ENCODE measurements at places on chromosomes 6 and 20.
A peak's percentile ranks its signal among the peaks of the same experiment; 100 is the strongest.

DNA sequence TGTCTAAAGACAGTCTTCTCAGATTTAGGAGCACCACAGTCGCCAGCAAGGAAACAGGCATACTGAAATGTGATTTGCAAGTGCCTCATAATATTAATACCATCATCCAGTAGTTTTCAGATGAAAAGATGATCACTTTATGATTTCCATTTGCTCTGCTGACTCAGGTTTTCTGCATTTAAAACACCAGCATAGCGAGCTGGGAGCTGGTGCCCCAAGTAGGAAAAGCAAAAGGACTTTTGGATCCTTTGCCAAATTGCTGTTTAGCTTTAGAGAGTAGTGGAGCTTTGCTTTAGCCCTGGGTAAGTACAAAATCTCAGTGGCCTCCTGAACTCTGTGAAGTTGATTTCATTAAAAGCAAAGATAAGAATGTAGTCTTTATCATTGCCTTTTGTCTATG, 78.5 kb downstream of the JAG1 start:
- DNase-seq = no peak

DNA sequence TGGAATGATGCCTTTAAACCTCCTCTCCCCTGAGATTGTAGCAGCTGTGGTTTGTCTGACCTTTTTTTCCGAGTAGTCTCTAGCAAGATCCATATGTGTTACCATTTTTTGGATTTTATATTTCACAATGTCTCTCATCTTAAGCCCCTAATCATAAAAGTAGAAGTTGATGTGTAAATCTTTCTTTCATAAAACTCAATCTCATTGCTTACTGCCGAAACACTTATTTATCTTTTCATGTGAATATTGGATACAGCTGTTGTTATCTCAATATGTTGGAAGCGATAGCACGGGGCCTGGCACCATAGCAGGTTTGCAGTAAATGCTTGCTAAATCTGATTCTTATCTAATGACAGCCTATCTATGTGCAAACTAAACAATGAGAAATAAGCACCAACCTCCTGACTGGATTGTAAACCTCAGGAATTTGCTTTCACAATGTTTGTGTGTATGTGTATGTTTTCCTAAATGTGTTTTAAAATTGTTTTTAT, 14.2 kb downstream of the SMPDL3A start:
- DNase-seq = no peak

- DNase-seq = no peak
Measured at GRCh38 chr20:50219600-50219999, 29.0 kb downstream of the CEBPB start.

DNA sequence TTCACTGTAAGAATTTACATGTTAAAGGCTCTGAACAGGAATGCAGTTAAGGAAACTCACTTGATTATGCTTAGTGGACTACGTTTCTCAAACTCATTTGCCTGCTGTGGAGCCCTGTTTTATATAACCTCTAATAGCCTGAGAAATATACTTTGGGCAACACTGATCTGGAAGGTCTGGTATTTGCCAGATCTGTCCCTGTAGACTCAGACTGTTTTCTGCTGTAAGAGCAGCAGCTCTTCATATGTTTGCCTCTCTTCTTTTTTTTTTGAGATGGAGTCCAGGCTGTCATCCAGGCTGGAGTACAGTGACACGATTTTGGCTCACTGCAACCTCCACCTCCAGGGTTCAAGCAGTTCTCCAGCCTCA, 10.1 kb downstream of the TTPAL start:
- no peak for DNase-seq

DNA sequence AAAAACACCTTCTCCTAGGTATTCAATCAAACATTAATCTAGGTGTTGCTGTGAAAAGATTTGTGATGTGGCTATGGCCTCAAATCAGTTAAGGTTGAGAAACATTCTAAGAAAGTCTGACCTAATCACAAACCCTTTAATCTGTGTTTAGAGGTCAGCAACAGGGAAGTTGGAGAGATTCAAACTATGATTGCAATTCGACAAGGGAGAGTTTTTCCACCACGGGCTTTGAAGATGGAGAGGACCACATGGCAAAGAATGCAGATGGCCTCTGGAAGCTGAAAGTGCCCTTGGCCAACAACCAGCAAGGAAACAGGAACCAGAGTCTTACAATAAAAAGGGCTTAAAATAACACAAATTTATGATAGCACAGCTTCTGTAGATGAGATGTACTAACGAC, 29.6 kb upstream of the LGSN start:
- DNase-seq = no peak

GRCh38 chr20:1508574-1508973, 17.4 kb upstream of the SIRPB2 start:
- DNase-seq = no peak

- peak; percentile 45 for DNase-seq
Measured at GRCh38 chr6:2790588-2791449, 25.6 kb downstream of the WRNIP1 start.

DNA sequence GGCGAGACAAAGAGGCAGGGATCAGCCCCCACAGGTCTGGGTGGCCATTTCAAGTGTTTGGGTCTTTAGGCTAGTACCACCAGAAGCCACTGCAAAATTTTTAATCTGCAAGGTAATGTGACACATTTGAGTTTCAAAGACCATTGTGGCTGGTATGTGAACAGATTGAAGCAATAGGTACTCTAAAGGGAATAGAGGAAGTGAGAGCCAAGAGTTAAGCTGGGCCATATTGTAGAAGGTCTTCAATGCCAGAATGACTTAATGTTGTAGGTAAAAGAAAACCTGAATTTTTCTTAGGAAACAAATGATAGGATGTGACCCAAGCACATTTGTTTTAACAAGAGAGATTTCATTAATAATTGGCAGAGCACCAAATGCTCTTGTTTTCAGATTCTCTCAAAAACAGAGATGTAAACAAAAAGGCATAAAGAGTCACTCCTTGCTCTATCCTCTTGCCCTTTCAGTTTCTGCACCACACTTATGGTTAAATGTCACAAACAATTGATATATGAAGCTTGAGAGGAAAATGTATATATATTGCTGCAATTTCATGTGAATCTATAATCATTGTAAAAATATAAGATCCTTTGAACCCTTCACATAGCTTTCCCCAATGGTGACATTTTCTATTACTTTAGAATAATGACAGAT, 307.1 kb upstream of the PLN start:
- no peak for DNase-seq

GRCh38 chr6:34316431-34317171, 67.8 kb upstream of the SMIM29 start:
- no peak for DNase-seq

- peak; percentile 92 for DNase-seq
Measured at GRCh38 chr6:35731736-35732532, 4.9 kb upstream of the ARMC12 start.

GRCh38 chr6:84526631-84527030, 237.8 kb downstream of the TBX18 start:
- no peak for DNase-seq

DNA sequence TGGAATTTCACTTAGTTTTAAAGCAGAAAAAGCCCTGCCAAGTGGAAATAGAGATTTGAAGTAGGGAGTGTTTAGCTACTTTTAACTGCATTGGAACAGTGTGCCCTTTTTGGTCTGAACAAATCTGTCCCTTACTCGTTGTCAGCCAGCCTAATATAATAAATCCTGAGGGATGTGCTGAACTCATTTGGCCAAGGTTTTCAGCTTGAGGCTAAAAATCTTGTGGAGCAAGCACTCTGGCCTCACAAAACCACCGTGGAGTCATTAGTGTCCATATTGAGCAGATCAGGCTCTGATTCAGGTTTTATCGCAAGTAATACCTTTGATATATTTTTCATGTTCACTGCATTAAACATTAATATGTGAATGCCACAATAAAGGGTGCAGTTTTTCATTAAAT, 383.5 kb downstream of the FRK start:
- no peak for DNase-seq

- no peak for DNase-seq
Measured at GRCh38 chr6:116545651-116546050, at the start of gene TRAPPC3L. TRAPPC3L (minus strand) TSS chr6:116545684; CDS start chr6:116545514, 170 bp downstream.

DNA sequence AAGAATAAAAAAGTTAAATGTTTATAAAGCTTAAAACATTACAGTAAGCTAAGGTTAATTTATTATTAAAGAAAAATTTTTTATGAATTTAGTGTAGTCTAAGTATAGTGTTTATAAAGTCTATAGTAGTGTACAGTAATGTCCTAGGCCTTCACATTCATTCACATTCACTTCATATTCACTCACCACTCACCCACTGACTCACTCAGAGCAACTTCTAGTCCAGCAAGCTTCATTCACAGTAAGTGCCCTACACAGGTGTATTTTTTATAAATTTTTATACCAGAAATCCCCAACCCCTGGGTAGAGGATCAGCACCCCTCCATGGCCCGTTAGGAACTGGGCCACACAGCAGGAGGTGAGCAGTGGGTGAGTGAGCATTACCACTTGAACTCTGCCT, 24.3 kb upstream of the ADGRF1 start:
- DNase-seq = no peak

- no peak for DNase-seq
Measured at GRCh38 chr6:161073930-161074329, 82.4 kb downstream of the MAP3K4 start.

DNA sequence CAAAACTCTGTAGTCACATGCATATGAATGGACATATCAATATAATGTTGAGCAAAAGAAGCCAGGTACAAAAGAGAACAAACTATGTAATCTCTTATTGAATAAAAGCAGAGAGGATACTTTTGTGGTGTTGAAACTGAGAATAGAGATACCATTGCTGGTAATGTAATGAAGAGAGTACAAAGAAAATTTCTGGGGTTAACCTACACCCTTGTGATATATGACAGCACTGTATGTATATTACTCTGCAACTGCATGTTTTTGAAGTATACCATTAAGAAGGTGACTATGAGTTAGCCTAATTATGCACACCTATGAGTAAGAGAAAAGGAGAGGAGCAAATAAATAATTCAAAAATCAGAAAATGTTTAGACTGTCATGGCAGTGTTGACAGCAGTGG, 268.8 kb upstream of the DEFB112 start:
- DNase-seq = no peak

GRCh38 chr20:31924561-31924960, 27.3 kb downstream of the PDRG1 start:
- no peak for DNase-seq

GRCh38 chr6:40819182-40819834, 219.7 kb downstream of the UNC5CL start:
- no peak for DNase-seq

DNA sequence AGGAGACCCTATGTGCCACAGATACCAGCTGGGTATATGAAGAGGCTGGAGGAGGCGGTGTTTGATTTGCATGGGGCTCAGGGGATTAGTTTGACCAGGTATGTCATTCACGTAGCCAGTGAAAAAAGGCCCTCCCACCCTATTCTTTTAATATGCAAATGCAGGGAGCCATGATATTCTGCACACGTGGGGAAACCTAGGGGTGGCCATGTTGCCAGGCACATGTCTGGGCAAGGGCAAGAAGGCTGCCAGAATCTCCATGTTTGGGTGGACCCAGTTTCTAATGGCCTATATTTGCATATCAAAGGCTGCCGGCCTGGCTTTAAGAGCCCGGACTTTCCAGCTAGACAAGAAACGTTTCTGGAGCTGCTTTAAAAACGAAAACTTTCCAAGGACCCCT, 60.4 kb downstream of the SOX4 start:
- no peak for DNase-seq

DNA sequence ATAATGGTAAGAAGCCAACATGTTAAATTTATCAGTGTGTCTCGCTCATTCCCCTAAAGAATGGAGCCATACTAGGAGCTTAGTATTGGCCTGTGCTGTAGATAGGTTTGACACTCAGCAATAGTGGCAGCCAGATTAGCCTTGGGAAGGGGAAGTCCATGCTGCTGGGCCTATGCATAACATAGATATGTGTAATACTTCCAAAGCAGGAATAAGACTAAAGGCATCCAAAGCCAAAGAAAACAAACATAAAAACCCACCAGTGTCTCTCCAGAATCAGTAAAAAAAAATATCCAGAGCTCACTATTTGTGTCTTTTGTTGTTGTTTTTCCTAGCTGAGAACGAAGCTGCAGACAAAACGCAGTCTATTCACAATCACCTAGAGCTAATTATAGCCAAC, 104.2 kb upstream of the STXBP5 start:
- DNase-seq = no peak

DNA sequence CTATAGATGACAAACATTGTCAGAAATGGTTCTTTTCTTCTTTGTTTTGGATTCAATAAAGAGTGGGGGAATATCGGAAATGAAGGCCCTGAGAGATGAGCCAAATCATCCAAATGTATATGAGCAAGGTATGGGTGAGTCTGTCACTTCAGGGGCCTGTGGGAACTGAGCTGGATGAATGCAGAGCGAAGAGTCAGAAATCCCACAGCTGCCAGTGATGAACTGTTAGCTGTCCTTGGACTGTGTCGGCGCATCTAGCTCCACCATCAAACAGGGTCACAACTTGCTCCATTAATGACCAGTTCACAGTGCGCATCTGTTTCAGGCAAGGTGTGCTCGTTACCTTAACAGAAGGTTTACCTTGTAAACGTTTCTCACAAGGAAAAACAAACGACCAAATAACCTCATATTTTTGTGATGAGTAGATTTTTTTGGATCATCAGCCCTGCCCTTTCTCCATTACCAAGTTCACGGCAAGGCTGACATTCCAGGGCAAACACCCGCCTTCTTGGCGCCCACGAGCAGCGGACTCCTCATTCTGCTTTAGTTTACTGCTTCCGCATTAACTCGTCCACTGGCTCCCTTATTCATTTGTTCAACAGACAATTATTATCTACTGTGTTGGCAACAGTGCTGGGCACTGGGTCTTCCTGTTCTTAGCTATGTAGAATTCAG, 15.0 kb upstream of the CCN6 start:
- no peak for DNase-seq

DNA sequence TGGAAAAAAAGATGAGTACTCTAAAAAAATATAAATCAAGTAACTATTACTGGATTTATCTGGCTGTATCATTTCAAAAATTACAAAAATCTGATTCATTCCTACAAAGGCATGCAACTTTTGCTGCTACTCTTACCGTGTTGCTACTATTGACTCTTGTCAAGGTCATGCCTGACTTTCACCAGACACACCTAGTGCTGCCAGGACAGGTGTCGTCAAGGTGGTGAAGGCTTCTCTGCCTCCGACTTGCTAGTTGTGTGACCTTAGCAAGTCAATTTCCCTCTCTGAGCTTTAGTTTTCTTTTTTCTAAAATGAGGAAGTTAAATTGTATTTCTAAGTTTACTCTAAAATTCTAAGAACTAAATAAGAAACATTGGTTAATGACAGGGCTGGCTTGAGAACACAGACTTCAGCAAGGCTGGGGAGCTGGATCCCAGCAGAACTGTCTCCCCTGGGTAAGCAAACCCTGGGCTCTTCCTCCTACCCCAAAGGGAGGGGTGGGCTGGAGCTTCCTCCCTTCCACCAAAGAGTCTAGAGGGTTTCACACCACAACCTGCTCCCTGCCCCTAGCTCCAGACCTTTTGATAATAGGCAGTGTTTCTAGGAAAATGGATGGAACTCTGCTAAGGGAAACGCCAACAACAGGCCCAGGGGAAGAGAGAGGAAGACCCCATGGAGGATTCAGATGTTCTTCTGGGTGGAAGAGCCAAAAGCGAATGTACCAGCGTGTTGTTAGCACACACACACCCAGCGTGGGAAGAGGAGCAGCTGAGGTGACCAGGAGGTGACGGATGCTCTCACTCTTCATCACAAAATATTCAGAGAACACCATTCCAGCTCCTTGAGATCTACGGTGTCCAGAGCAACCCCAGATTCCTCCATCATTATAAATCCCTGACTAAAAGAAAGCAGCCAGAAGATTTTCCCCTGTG, 47.9 kb upstream of the CITED2 start:
- DNase-seq = no peak

Measured in CD4-positive, alpha-beta T cell (primary cell).